Urinary bladder (tissue), 4 donors: ENCODE measurements at places on chromosomes 3 and 15. TPM values are rescaled to one million over a fixed set of nuclear protein-coding genes. Genes with fewer than 3 reads are reported as not detected.

SLC22A13 gene
- polyA plus RNA-seq = not detected

FES gene
- 30.0 TPM for polyA plus RNA-seq

ADAMTS7 gene
- polyA plus RNA-seq = 3.3 TPM

C3orf49 gene
- polyA plus RNA-seq = not detected
